ENCODE measurements at places on chromosomes 4 and X. TPM values are rescaled to one million over a fixed set of nuclear protein-coding genes. Genes with fewer than 3 reads are reported as not detected.

GRCh38 chr4:18582841-18583240 lies 561.3 kb upstream of the LCORL start:
- no peak for DNase-seq

GRCh38 chrX:49129427-49129826 lies 5.9 kb upstream of the GPKOW start:
- DNase-seq = no peak

- DNase-seq = no peak
Observed at GRCh38 chr4:10495651-10496050, 38.4 kb upstream of the ZNF518B start.

- no peak for DNase-seq
Observed at GRCh38 chrX:153317996-153318722, 3.4 kb downstream of the PNMA6F start.

DNA sequence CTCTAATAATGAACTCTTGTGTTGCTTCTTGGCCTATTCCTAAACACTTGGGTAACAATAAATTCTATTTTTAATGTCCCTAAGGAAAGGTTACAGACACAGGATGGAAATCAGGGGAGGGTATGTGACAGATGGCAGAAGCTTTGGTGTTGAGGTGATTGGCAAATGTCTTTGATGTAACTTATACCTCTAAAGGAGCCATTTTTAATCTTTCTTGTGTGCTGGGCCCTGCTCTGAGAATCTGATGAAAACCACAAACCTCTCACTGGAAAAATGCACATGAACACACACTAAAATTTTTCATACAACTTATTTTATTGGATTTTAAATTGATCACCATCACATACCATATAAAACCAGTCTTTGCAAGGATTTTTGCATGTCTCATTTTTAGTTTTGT lies 17.7 kb downstream of the FRYL start:
- DNase-seq = no peak

- DNase-seq = no peak
Observed at GRCh38 chrX:73930300-73930699, 367.3 kb downstream of the CHIC1 start.

MAOA gene
- 99.1 TPM for total RNA-seq

GRCh38 chr4:117293784-117294183 lies 208.4 kb upstream of the TRAM1L1 start:
- DNase-seq = no peak

ENOX2 gene
- 13.2 TPM for total RNA-seq

- no peak for DNase-seq
Observed at GRCh38 chr4:142778900-142779299, 67.2 kb downstream of the INPP4B start.

DNA sequence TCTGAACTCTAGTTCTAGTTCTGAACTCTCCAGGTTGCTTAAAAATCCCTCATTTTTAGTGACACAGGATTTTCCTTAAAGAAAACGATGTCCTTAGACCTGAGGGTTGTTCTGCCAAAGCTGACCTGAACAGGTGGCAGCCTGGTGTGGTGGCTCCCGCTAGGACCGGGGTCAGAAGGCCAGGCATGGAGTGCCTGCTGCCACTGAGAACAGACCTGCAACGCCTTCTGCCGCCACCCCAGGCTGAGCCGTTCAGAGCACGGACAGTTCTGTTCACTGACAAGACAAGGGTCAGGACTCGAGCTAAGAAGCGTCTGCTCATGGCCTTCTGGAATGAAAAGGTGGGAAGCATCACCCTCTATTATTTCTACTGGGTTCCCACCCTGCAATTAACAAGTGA lies 15.8 kb downstream of the DCTD start:
- peak; percentile 60 for DNase-seq

GRCh38 chr4:90061881-90062280 lies 65.3 kb upstream of the CCSER1 start:
- DNase-seq = no peak

GRCh38 chrX:81280148-81280547 lies 78.2 kb downstream of the SH3BGRL start:
- DNase-seq = no peak

- peak; percentile 76 for DNase-seq
Observed at GRCh38 chrX:40266490-40267333, 169.0 kb upstream of the BCOR start.

DOK7 gene
- total RNA-seq = 0.90 TPM

PNMA6F gene
- not detected for total RNA-seq

SLC34A2 gene
- total RNA-seq = 0.86 TPM

- no peak for DNase-seq
Observed at GRCh38 chrX:66002824-66003680, 36.8 kb downstream of the VSIG4 start.

- DNase-seq = no peak
Observed at GRCh38 chr4:99915449-99915848, 21.2 kb upstream of the LAMTOR3 start.

SLC4A4 gene
- 28.7 TPM for total RNA-seq

DNA sequence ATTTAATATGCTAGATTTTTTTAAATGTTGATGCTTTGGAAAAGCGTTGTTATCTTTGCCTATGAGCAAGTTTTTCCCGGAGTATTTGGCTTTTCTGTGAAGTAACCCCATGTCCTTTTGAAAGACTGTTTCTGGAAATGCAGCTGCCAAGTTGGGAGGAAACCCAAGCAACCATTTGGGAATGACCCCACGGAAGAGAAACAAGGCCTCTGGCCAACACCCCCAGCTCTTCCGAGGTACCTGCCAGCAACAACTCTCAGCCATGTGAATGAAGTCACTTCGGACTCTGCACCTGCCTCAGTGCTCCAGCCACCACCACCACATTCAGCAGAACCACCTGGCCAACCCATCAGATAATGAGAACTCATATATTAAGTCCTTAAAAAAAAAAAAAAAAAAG lies 36.2 kb upstream of the DHRSX start:
- no peak for DNase-seq

GRCh38 chr4:124945422-124945821 lies 232.9 kb upstream of the ANKRD50 start:
- DNase-seq = no peak

GRCh38 chr4:17197070-17197469 lies 298.6 kb upstream of the LDB2 start:
- DNase-seq = no peak

GRCh38 chrX:40061871-40062524 lies 35.8 kb downstream of the BCOR start:
- no peak for DNase-seq

GRCh38 chr4:6940744-6941137 lies 31.1 kb downstream of the TBC1D14 start:
- DNase-seq = no peak

DNA sequence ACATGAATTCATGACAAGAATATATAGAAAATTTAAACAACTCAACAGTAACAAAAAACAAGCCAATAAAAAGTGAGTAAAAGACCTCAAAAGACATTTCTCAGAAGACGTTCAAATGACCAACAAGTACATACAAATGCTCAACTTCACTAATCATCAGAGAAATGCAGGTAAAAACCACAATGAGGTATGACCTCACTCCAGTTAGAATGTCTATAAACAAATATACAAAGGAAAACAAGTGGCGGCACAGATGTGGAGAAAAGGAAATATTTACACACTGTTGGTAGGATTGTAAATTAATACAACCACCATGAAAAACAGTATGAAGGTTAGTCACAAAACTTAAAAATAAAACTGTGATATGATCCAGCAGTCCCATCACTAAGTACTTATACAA lies 1033.1 kb downstream of the RAPGEF2 start:
- no peak for DNase-seq

DNA sequence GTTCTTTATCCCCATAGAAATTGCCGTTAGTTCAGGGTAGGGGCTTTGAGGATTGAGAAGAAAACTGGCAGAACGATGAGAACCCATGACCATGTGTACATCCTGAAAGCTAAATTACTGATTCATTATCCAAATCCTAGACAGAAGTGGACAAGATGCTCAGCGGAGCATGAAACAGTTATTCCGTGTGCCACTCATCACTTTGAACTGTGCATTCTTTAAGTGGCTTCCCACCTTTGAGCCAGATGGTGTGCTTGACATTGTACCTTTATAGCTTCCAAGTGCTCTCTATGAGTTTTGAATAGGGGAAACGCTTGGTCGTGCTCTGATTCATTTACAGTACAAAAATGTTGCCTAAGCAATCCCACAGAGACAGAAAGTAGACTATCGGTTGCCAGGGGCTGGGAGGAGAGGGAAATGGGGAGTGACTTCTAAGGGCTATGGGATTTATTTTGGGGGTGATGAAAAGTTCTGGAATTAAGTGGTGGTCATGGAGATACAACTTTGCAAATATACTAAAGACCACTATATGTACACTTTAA lies 100.0 kb downstream of the DOCK11 start:
- no peak for DNase-seq

DNA sequence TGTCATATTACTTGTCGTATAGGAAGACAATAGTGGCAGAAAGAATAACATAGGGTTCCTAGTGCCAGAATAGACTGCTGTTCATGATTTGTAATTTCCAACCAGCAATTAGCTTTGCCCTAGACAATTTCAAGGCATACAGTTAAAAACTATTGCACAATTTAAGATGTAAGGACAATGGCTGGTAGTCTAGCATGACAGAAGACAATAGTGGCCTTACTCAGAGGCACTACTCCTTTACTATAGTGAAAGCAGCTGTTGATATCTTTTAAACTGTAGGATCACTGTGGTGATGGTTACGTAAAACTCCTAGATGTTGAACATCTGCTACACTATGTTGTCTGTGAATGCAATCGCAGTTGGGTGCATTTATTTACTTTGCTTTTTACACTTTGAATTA lies 234.5 kb downstream of the RBMX2 start:
- DNase-seq = no peak

- DNase-seq = peak; percentile 47
Observed at GRCh38 chr4:123749383-123749782, 352.8 kb downstream of the SPRY1 start.

GRCh38 chrX:70280573-70280972 lies 1.4 kb upstream of the RAB41 start:
- no peak for DNase-seq

MAGEC2 gene
- total RNA-seq = not detected

DNA sequence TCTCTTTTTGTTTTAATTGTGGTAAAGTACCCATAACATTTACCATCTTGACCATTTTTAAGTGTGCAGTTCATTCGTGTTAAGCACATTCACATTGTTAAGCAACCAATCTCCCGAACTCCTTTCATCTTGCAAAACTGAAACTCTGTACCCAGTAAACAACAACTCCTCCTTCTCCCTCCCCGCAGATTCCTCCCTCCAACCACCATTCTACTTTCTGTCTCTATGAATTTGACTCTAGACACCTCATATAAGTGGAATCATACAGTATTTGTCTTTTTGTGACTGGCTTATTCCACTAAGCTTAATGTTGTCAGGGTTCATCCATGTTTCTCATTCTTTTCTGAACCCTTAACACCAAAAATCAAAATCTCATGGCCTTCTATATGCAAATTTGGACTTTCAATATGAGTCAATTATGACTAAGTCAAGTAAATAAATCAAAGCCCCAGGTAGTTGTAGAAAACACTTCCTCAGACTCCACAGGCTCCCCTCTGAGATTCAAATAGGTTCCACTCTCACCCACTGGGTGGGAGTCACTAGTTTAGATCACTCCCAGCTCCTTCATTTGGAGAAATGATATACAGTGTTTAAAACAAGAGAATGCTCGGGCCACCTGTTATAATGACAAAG lies 9.8 kb upstream of the RTL5 start:
- DNase-seq = no peak

- no peak for DNase-seq
Observed at GRCh38 chr4:176383273-176384077, 63.7 kb downstream of the SPCS3 start.

DNA sequence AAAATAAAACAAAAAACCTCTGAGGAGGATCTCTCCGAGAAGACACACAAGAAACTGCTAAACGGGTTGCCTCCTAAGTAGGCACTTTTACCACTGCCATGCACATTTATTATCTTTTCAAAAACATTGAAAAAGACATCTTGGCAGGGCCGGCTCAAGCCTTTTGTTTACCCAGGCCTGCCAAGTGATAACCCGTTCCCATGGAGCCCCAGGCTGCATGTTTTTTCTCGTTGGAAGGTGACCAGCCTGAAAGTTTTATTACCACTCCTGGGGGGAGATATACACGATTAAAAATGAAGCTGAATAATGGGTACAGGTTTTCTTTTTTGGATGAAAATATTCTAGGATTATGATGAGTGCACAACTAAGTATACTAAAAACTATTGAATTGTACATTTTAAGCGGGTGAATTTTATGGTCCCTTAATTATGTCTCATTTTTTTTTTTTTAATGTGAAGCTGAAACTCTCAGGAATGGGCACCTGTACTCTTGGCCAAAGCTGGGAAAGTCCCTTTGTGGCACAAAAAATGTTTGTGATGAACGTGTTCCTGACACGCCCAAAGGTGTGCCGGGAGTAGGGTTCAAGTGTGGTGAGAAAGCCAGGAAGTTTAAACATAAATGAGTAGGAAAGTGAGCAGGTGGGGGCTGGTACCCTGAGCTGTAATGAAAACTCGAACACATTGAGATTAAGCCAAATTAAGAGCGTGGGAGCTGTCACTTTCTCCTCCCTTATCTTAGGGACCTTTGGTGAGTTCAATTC lies 1.5 kb upstream of the MAP7D2 start:
- no peak for DNase-seq

DNA sequence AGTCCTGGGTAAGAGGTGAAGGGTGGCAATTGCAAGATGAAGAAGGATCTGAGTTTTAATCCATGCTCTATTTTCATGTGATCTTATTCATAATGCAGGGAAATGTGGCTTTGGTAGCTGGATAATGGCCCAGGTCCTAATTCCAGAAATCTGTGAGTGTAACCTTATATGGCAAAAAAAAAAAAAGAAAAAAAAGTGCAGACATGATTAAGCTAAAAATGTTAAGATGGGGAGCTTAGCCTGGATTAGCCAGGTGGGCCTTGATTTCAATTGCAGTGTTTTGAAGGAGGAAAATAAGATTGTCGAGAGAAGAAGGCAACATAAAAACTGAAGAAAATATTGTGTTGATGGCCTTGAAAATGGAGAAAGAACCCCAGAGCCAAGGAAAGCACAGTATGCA lies 867.7 kb upstream of the HS3ST1 start:
- DNase-seq = no peak

ADGRG2 gene
- 3.5 TPM for total RNA-seq

RASSF6 gene
- total RNA-seq = 0.46 TPM

GRCh38 chr4:101008503-101008902 lies 338.8 kb downstream of the PPP3CA start:
- DNase-seq = no peak

DNA sequence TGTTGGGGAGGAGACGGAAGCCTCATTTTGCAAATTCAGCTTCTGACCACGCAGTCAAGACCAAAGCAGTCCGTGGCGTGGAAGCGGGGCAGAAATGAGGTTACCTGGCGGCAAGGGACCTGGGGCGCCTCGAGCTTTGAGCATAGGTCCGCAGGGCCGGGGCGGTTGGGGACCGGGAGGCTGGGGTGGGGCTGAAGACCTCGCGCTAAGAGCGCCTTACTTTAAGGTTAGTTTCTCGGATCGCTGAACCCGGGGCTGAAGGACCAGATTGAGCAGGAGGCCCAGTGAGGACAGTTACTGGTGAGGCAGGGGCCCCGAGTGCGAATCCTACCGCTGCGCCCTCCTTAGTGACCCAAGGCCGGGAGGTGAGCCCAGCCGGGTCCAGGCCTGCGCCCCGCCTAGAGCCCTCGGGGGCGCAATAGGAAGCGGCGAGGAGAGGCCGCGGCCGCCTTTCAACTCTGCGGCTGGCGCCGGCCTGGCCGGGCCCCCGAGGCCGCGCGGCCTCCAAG lies 7.5 kb downstream of the MSX1 start:
- no peak for DNase-seq
